ENCODE measurements at places on chromosomes 2 and 18.

DNA sequence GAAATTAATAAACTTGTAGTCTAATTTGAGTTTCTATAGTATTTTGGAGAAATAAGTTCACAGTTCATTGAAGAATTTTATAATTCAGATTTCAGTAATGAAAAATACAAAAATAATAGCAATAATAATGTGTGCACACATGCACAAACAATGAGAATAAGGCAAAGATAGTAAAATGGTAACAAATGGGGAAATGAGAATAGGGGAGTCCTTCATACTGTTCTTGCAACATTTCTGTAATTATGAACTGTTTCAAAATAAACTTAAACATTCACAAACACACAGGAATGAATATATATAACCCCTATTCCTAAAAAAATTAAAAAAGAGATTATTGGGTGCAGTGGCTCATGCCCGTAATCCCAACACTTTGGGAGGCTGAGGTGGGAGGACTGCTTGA lies 63.9 kb downstream of the SPRED2 start:
- DNase-seq = no peak

DNA sequence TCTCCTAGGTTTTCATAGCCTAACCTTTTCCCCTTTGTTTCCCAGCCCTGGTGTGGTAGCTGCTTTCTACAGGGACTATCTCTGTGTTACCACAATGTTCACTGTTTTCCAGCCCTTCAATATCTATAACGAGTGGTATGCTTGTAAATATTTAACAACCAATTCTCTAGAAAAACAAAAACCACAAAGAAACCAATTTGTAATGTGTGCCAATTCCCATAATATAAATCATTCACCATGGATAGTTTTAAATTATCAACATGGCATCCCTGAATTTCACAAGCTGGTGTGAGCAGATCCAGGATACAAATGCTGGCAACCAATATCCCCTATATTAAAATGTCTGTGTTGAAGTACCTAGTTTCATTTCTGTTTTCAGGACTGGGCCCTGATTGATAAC lies 207.5 kb upstream of the FBXO11 start:
- no peak for DNase-seq

DNA sequence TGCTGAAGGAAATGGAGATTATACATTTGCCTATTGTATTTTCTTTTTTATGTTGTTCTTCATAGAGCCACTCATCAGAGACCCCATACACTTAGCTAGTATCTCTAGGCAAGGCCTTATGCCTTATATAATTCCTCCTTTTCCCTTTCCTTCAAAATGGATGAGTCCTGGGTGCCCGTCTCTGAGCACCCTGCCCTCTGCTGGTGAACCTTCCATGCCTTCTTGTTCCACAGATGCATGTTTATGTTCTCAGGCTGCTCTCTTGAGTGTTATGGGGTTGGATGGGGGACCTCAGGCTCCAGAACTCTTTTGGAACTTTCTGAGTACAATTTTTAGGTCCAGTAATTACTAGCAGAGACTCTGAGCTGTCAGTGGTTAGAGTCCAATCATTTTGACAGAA lies 368.6 kb upstream of the SPRED2 start:
- no peak for DNase-seq

- no peak for DNase-seq
Measured at GRCh38 chr2:38571193-38571592, 31.5 kb downstream of the HNRNPLL start.

- DNase-seq = no peak
Measured at GRCh38 chr18:25921677-25922421, 168.6 kb downstream of the SS18 start.

DNA sequence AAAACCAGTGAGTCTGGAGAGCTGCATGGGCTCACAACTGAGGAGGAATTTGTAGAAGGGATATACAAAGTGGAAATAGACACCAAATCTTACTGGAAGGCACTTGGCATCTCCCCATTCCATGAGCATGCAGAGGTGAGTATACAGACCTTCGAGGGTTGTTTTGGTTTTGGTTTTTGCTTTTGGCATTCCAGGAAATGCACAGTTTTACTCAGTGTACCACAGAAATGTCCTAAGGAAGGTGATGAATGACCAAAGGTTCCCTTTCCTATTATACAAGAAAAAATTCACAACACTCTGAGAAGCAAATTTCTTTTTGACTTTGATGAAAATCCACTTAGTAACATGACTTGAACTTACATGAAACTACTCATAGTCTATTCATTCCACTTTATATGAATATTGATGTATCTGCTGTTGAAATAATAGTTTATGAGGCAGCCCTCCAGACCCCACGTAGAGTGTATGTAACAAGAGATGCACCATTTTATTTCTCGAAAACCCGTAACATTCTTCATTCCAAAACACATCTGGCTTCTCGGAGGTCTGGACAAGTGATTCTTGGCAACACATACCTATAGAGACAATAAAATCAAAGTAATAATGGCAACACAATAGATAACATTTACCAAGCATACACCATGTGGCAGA lies 3.6 kb downstream of the TTR start:
- DNase-seq = no peak

DNA sequence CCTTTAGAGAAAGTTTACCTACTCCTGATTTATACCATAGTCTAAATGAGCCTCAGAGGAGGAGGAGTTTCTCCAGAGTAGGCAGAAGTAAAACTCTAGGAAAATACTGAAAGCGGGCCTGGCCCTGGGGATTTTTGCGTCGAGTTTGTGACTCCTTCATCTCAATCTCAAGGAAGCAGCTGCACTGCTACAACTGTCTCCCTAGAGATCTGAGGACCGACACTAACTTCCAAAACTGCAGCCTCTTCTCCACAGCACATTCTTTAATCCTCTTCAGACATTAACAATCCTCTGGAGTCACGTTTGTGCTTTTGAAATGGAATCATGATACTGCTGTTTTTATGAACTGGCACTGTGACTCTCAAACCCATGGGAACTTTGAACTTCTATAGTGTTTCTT lies 281.4 kb downstream of the KCNS3 start:
- DNase-seq = no peak

GRCh38 chr2:33365264-33365970 lies 111.0 kb upstream of the RASGRP3 start:
- no peak for DNase-seq

DNA sequence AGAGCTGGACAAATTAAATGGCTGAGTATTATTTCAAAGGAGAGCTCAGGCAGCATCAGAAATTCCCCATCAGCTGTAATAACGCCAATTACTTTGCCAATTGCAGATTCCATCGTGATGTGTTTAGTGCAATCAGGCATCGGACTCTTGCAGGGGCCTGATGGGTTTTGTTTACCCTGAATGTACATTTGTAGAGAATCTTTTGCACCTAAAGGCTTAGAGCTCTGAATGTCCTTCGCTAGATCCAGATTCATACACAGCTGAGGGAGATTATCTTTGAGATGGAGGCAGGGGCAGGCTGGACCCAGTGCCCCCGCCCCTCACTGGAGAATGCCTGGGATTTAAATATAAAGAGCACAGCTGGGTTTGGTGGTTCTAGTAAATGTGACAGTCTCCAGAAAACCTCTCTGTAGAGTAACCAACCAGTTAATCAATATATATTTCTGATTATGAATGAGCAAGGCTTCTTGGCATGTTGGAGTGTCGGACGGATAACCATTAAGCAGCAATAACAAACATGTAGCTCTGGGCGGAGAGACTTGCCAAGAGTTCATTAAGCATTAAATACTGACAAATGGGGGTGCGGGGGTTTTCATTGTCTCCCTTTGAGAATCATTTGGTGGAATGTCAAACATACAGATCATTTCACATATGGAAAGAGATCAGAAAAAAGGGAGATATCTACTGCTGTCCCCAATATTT lies 200.9 kb downstream of the SETBP1 start:
- no peak for DNase-seq

DNA sequence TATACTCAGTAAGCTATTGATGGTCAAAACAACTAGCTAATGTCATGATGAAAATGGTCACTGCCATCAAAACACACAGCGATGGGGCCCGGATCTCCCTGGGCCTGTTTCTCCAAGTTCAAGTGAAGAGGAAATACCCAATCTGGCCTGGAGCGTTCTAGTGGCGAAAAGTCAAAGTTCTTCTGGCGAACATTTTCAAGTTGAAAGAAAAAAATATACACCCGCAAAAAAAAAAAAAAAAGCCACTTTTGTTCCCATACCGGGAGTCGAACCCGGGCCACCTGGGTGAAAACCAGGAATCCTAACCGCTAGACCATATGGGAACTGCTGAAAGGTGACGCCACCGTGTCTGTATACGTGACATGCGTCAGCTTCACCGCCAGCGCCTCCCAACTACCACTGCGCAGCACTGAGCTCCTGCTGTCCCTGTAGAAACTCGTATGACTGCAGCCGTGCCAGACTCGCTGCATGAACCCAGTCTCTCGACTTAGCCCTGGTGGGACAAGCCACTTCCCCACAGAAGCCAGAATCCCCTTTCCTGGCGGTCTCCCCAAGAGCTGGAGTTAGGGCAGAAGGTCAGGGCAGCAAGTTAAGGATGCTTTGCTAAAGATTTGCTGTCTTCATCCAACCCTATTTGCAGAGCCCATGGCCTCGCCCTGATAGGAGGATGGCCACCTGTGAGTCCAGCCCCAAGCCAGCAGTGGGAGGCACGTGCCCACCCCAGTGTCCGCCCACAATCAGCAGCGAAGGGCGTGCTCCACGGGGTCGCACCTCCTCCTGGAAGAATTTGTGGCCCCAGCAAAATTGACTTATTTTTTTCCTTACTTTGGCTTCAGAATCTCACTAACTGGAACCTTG lies 5.6 kb upstream of the IMP4 start:
- DNase-seq = peak; percentile 61

GRCh38 chr2:186697536-186697935 lies 3.7 kb downstream of the FAM171B start:
- no peak for DNase-seq

DNA sequence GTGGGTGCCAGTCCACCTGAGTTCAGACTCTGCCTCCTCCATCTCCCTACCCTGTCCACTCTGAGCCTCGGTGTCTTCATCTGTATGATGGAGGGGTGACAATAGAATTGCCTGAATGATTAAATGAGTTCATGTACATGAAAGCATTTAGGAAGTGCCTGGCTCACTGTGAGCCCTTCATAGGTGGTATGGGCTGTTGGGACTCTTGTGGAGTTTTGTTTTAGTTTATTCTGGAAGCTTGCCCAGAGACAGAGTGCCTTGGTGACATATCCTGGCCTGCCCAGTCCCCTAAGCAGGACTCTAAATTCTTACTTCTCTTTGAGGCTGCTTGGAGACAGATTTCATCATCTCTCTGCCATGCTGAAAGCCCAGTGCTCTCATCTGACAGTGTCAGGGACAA lies 24.5 kb upstream of the GIGYF2 start:
- no peak for DNase-seq

DNA sequence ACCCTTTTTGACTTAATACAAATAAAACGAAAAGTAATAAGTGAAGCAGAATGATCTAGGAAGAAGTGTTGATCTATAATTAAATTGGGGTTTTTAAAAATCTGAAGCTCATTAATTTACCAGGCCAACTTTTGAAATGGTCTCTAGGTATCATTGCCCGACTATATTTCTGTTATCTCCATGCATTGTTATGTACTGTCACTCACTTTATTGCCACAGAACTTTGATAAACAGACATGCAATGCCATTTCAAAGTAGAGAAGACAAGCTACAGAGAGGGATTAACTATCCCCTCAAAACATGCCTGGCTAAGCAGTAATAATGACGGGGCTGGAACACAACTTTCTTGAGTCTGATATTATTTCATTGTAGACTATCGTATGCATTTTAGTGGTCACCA lies 147.6 kb upstream of the ITGA4 start:
- DNase-seq = no peak

DNA sequence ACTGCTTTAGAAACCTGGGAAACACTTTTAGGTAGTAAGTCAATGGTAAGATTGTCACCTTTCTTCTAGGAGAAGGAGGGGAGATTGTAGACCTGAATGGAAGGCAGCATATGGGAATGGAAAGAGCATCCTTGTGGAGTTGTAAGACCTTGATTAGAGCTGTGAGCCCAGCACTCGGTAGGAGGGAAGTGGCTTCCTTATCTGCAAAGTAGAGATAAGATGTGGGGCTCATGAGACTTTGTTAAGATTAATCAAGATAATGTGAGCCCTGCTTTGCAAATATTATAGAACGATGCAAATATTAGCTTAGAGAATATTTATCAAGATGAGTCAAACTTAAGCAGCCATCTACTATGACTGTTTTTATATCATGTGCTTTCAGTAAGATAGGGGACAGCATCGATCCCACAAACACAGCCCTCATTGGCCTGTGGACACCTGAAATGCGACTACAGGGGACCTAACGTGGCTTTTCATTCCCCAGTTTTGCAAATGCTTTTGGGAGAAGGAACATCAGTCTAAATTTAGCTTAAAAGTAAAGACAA lies 243.7 kb downstream of the LTBP1 start:
- no peak for DNase-seq

DNA sequence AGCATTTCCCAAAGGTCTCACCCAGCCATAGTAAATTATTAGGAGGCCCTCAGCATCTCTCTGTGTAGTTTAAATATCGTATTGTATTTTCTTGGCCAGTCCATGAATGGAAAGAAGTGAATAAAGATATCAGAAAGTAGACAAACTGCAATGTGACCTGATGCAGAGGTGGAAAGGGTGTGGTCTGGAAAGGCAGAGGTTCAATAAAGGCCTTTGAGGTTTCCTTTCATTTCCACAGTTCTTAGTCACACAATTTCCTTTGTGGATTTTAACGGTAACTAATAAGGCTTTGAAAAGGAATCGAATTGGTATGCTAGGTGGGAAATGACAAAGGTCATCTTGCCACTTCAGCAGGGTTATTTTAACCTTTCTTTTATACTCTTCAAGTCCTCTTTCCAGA lies 20.1 kb upstream of the WIPF1 start:
- DNase-seq = no peak

DNA sequence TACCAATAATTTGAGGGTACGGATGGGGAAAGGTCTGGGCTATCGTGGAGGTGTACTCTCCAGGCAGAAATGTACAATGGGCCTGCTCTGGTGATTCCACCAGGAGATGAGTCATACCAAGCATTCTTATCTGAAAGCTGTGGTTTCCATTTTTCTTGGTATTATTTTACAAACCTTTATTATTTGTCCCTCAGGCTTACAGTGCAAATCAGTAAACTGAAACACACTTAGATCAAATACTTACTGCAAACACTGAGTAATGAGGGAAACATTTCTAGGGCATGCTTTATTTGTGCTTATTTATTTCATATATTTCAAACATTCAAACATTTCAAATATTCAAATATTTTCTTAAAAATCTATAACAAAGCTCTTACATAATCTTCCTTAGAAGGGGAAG lies 319.8 kb downstream of the RND3 start:
- DNase-seq = no peak

DNA sequence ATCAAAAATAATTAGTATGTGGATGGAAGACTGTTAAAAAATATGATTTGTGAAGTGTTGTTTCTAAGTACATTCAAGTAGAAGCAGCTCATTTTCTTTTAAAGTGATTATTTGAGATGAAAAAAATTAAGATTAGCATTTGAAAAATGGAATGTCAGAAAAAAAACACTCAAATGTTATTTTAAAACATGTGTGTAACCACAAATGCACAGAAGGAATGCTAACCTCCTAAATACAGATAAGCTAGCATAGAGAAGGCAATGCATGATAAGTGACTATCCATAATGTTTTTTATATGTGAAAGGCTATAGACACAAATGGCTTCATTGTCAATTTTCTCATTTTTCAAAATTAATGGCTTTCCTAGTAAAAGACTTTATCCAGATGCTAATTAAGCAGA lies 198.9 kb downstream of the NYAP2 start:
- no peak for DNase-seq

All from C1 segment of cervical spinal cord (tissue), 14 donors.